ENCODE measurements at places on chromosomes 16 and 17.
A peak's percentile ranks its signal among the peaks of the same experiment; 100 is the strongest.

GRCh38 chr17:81163703-81164370 lies 1.5 kb upstream of the PVALEF start:
- DNase-seq: no peak

GRCh38 chr17:41553987-41554680 lies 17.7 kb downstream of the KRT9 start:
- no peak for DNase-seq

DNA sequence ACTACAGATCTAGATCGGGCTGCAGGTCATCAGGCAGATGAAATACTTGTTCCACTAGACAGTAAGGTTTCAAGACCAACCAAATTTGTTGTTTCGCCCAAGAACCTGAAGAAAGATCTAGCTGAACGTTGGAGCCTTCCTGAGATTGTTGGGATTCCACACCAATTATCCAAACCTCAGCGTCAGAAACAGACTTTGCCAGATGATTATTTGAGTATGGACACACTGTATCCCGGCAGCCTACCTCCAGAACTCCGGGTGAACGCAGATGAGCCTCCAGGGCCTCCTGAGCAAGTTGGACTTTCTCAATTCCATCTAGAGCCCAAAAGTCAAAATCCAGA lies 14.4 kb downstream of the LRRC37B start:
- peak; percentile 11 for DNase-seq

- peak; percentile 1 for DNase-seq
Observed at GRCh38 chr16:63461248-63461841, 1425.1 kb upstream of the CDH8 start.

DNA sequence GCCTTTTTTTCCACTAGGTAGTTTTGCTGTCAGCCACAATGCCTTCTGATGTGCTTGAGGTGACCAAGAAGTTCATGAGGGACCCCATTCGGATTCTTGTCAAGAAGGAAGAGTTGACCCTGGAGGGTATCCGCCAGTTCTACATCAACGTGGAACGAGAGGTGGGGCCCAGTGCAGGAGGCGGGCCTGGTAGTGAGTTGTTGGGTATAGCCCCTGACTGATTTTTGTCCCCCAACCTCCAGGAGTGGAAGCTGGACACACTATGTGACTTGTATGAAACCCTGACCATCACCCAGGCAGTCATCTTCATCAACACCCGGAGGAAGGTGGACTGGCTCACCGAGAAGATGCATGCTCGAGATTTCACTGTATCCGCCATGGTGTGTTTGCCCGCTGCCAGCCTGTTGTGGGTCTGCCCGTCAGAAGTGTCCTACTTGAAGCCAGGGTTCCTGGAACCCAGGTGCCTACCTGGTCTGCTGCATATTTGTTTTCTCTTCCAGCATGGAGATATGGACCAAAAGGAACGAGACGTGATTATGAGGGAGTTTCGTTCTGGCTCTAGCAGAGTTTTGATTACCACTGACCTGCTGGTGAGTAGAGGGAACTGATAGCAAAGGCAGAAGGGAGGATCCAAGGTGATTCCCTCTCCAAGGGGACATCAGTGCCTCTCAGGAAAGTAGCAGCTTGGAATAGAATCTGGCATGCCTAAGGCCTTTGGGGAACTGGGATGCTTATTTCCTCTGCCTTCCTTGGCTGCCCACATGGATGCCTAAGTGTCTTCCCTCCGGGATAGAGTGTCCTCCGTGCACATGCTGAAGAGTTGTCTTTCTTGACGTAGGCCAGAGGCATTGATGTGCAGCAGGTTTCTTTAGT lies 1.9 kb upstream of the CD68 start:
- no peak for DNase-seq

- DNase-seq: peak; percentile 32
Observed at GRCh38 chr17:4332296-4332970, 34.0 kb downstream of the UBE2G1 start.

DNA sequence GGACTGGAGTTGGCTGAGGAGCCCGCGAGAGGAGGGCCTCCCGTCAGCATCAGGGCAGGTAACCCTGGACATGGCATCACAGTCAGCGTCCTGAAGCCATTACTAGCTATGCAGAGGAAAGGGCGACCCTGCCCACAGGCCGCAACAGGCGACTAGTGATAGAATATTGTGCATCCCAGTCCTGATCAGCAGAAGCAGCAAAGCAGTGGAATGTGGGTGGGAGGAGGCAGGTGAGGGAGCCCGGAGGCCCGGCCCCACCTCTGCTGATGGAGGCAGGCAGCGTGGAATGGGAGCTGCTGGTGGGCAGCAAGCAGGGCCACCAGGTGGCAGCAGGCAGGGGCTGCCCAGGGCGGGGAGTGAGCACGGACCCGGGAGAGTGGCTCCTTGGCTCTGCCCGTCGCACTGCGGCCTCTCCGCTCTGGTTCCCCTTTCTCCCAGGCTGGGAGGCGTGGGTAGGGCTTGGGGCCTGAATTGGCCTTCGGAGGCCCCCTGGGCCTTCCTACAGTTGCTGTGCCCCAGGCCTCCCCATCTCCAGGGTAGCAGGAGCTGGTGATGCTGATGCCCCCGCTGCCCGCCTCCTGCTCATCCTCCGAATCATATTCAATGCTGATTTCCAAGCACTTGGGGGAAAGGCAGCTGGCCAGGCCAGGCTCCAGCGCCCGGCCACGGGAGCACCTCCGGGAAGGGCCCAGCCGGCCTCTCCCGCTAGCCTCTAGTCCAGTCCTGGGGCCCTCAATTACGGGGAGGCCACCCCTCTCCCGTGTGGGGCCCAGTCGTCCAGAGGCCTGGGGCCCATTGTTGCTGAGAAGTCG lies 20.2 kb downstream of the TSPOAP1 start:
- no peak for DNase-seq

- DNase-seq: peak; percentile 29
Observed at GRCh38 chr17:80124351-80124981, 22.5 kb downstream of the EIF4A3 start.

GRCh38 chr17:48012151-48012520 lies 25.5 kb downstream of the COPZ2 start:
- peak; percentile 50 for DNase-seq

- no peak for DNase-seq
Observed at GRCh38 chr17:76686538-76687297, 24.0 kb downstream of the MXRA7 start.

GRCh38 chr17:63537991-63538692 lies 12.1 kb upstream of the DCAF7 start:
- DNase-seq: peak; percentile 12

DNA sequence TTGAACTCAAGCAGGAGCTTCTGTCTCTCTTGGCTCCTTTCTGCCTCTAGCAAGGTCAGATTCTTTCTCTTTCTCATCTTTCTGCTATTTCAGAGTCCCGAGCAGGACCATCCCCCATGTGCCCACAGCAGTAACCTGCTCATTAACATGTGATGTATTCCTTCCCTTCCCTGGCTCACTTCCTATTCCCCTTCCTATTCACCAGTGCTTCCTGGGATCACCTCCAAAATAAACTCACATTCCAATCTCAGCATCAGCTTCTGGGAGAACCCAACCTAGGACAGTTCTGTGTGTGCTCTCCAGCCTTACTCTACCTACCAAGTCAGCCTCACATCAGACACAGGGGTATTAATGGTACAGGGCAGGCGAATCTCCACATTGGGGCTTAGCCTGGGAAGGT lies 546.4 kb upstream of the SALL1 start:
- no peak for DNase-seq

- DNase-seq: peak; percentile 59
Observed at GRCh38 chr16:74577882-74578366, 29.0 kb downstream of the GLG1 start.

DNA sequence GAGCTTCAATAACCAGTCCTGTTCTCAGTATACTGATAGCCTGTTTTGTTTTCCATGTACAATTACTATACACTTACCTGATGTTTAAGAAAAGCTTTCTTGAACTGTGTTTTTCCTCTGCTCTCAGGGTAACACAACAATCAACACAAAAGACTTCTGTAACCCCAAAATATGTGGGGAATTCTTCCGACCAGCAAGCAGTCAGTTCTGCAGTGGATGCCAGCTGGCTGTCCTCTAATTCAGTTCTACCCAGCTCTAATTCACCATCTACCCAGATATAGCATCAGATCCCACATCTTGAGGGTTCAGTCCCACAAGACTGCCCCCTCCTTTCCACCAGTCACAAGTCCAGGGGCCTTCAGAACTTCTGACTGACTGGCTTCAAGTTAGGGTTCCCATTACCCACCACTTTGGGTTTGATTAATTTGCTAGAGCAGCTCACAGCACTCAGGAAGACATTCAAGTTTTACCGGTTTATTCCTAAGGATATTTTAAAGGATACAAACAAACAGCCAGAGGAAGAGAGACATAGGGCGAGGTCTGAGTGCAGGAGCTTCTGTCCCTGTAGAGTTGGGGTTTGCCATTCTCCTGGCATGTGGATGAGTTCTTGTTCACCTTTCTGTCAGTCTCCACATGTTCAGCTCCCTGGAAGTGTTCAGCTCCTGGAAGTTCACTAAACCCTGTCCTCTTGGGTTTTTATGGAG lies 178.2 kb downstream of the CHD9 start:
- DNase-seq: no peak

DNA sequence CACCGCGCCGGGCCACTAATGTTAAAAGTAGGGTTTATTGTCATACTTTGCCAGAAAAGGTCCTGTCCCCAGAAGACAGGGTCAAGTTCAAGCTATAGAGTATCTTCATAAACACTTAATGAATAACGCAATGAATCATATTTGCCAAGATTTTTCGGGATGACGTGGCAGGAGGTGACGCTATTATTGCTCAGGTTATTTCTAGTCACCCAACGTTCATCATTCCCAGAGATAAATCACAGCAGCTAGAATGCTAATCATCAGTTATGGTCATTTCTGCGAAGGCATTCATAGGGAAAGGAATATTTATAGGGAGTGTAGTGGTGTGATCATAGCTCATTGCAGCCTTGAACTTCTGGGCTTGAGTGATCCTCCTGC lies 2.0 kb downstream of the TMC5 start:
- DNase-seq: peak; percentile 28

GRCh38 chr17:40331743-40332641 lies 23.0 kb downstream of the RARA start:
- peak; percentile 73 for DNase-seq

GRCh38 chr17:39252788-39253460 lies 27.2 kb upstream of the STAC2 start:
- DNase-seq: no peak

- DNase-seq: peak; percentile 39
Observed at GRCh38 chr17:18967916-18968315, 16.0 kb downstream of the SLC5A10 start.

Data from EL (cell line).